Activated CD8-positive, alpha-beta memory T cell treated with anti-CD3 and anti-CD28 coated beads for 48 hours (primary cell): ENCODE measurements at places on chromosomes 12 and 14.

DNA sequence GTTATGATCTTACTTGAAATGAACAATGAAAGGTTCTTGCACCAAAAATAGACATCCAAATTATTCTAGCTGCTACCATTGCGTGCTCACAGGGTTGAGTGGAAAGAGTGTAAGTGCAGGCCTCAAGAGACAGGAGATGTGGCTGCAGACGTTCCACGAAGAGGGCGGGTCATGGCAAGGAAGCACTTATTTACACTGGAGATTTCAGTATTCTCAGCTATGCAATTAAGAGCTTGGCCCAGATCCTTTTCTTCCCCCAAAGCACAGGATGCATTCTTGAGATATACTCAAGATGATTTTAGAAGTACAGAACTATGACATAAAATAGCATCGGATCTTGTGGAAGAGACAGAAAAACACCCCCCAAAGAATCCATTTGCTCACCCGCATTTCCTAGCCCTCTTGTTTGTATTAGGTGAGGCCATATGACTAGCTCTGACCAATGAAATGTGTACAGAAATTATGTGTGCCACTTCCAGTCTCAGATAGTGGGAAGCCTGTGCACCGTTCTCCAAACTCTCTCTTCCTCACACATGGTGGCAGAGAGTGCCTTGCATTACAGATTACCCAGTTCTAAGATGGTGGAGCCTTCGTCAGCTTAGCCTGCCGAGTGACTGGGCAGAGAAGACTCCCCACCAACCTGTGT lies 261.4 kb downstream of the TTC8 start:
- DNase-seq, result no peak

- DNase-seq, result no peak
Observed at GRCh38 chr12:30794591-30795409, 40.0 kb upstream of the CAPRIN2 start.

DNA sequence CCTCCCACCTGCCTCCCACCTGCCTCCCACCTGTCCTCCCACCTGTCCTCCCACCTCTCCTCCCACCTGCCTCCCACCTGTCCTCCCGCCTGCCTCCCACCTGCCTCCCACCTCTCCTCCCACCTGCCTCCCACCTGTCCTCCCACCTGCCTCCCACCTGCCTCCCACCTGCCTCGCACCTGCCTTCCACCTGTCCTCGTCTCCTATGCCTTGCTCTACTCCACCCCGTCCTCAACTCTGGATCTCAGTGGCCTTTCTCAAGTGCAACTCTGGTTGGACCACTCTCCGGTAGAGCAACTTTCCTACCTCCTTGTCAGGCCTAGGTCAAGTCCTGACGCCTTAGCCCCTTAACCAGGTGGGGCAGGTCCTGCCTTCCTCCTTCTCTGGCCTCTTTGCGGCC lies 29.3 kb upstream of the PEX5 start:
- no peak for DNase-seq

DNA sequence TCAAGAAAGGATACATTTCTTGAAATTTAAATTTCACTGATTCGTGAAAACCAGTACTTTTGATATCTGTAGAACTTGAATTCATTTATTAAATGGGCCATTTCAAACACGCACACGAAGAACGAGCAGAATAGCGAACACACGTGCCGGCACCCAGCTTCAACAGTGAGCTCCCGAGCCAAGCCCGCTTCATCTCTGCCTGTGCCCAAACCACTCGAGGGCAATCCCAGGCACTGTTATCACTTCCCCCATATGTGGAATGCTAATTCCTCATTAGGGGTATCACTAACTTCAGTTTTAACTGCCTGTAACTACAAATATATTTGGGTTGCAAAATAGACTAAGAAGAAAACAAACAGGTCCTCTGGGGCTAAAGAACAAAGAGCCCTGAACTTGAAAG lies 48.0 kb downstream of the AMN start:
- no peak for DNase-seq

DNA sequence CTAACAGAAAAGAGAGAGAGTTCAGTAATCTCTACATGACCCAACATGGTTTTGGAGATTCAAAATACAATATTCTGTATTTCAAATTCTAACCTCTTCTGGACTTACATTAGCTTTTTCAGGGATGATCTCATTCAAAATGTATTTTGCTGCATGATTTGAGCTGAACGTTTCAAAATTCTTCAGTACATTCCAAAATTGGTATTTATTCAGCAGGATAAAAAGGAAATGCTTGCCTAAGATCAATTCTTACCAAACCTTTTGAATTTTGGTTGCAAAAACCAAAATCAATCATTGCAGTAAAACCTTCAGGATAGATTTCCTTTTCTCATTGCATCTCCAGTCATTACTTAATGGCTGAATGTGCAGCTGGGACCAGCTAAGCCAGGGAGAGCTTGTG lies 1761.3 kb upstream of the SEL1L start:
- no peak for DNase-seq

- peak; percentile 26 for DNase-seq
Observed at GRCh38 chr12:7995266-7995963, 37.1 kb upstream of the FOXJ2 start.

- no peak for DNase-seq
Observed at GRCh38 chr14:68639000-68639757, 153.7 kb downstream of the ZFP36L1 start.

GRCh38 chr12:57874166-57875108 lies 27.9 kb upstream of the CTDSP2 start:
- no peak for DNase-seq

DNA sequence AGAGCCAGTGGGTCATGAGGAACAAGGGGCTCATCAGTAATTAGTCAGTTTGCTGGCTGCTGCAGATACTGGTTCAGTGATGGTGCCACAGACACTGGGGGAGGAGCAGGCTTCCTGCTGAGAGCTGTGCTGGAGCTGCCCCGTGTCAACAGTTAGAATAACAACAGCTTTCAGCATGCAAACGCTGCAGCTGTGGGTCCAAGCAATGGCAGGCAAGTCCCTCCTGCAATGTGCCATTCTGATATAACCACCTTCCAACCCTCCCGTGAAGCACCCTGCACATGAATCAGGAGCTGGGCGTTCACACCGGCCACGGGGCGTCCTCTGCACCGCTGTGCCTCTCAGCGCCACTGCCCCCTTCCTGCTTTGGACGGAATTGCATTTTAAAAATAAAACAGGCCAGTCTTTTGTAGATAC lies 258.4 kb upstream of the SFSWAP start:
- DNase-seq, result no peak
